Activated CD4-positive, alpha-beta T cell treated with anti-CD3 and anti-CD28 coated beads, Interleukin-2, amount 10 ng/mL, durations not matched to agents 24 days and 14 days (primary cell): ENCODE measurements at places on chromosomes 6 and 20. TPM values are rescaled to one million over a fixed set of nuclear protein-coding genes. Genes with fewer than 3 reads are reported as not detected.

Gene NELFE
- 85.8 and 88.5 TPM in 2 replicates for total RNA-seq

GRCh38 chr20:60031107-60031506 is 72.9 kb downstream of the CDH26 start:
- no peak for DNase-seq

DNA sequence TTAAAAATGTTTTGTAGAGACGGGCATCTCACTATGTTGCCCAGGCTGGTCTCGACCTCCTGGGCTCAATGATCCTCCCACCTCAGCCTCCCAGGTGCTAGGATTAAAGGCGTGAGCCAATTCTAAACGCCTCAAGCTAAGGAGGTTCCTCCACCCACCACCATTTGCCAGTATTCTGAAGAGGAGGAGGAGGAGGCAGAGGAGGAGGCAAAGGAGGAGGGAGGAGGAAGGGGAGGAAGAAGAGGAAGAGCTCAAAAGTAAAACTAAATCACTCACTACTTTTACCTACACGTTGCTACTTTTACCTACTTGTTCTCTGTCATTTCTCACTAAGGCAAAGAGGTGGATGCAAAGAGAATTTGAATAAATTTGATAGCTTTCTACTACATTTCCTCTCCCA is 63.6 kb upstream of the ARID1B start:
- DNase-seq: no peak

DNA sequence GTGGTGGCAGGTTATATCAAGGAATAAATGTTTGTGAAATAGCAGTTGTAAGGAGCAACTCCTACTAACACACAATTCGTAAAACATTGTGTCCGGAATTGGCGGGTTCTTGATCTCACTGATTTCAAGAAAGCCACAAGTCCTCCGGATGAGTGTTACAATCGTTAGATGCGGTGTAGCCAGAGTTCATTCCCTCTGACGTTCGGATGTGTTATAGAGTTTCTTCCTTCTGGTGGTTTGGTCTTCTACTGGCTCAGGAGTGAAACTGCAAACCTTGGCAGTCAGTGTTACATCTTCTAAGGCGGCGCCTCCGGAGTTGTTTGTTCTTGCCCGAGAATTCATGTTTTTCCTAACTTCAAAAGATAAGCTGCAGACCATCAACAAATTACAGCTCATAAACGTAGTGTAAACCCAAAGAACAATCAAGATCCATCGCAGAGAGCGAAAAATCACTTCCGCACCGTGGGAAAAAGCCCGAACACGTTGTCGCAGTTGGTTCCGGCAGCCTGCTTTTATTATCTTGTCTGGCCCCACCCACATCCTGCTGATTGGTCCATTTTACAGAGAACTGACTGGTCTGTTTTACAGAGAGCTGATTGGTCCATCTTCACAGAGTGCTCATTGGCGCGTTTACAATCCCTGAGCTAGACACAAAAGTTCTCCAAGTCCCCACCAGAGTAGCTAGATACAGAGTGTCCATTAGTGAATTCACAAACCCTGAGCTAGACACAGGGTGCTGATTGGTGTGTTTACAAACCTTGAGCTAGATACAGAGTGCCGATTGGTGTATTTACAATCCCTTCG is 58.2 kb downstream of the TRIM27 start:
- peak; percentile 86 for DNase-seq

- DNase-seq: no peak
These were observed 35.9 kb downstream of the FOXC1 start for GRCh38 chr6:1645466-1646185.

GRCh38 chr6:170063431-170063830 is 227.4 kb downstream of the DLL1 start:
- DNase-seq: no peak
